ENCODE measurements at places on chromosomes 13 and 19.

- no peak for DNase-seq
Observed at GRCh38 chr19:47074621-47075020, 26.2 kb upstream of the TMEM160 start.

GRCh38 chr19:19551853-19552192, 13.8 kb downstream of the CILP2 start:
- DNase-seq, result no peak

DNA sequence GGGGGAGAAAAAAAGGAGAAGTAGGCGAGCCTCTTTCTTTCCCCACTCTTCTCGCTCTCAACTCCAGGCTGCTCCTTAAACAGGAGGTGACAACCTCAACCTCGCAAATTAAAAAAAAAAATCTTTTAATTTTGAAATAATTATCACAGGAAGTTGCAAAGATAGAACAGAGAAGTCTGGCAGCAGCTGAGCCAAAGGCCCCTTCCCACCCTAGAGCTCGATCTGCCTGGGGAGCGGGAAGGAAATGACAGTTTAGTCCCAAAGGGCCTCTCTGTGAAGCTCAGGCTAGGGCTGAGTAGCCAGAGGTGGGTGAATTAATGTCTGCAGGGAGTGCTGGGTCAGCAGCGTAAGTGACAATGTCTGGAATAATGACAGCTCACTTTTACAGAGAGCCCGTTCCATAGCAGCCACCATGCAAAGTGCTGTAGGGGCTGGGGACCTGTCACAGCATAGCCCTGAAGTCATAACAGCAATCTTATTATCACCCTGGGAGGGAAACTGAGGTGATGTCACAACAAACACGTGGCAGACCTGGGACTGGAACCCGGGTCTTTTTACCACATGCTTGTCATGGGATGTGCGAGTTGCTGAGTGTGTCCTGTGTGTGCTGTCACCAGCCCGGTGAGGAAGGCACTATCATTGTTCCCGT, 8.8 kb upstream of the CD22 start:
- DNase-seq, result no peak

DNA sequence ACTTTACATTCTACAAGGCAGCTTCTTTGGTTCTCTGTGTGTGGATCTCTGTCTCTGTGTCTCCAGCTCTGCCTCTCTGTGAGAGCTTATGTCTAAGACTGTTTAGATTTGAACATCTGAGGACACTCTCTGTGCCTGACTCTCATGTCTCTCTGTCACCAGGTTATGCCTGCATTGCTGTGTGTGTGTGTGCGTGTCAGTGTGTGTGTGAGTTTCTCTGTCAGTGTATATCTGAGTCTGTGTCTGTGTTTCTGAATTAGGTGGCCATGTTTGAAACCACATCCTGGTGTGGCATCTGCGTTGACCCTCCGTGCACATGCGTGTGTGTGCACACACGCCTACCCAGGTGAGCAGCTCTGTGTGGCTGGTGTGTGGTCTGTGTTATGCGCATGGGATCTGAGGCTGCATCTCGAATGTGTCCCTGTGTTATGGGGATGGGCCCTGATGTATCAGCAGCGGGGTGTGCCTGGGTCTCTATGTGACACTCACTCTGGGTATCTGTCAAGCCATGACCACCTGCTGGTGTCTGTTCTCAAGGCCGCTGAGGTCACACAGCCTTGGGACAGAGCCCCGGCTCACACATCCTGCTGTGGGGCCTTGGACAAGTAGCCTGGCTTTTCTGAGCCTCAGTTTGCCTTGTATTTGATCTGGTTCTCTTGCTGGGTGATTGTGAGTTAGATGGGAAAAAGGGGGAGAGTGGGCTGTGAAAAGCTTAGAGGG, 6.7 kb downstream of the ATP1A3 start:
- DNase-seq, result no peak

- DNase-seq, result peak; percentile 83
Observed at GRCh38 chr13:94550062-94550738, 45.8 kb downstream of the TGDS start.

- DNase-seq, result no peak
Observed at GRCh38 chr19:16771618-16772017, 52.0 kb downstream of the NWD1 start.

DNA sequence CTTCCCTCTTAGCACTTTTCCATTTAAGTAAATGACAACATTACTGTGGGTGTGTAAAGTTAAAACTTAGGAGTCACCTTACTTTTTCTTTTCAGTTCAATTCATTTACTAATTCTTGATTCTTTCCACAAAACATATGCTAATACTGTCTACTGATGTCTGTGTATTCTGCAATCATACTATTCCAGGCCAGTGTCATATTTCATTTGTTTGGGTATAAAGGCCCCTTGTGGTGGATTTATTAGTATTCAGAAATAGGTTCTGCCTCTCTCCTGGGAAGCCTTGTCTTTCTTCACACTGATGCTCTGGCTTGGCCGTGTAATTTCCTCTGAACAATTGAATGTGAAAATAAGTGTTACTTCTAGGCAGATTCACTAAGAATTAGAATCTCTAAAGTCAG, 621.9 kb upstream of the SPRY2 start:
- peak; percentile 66 for DNase-seq

DNA sequence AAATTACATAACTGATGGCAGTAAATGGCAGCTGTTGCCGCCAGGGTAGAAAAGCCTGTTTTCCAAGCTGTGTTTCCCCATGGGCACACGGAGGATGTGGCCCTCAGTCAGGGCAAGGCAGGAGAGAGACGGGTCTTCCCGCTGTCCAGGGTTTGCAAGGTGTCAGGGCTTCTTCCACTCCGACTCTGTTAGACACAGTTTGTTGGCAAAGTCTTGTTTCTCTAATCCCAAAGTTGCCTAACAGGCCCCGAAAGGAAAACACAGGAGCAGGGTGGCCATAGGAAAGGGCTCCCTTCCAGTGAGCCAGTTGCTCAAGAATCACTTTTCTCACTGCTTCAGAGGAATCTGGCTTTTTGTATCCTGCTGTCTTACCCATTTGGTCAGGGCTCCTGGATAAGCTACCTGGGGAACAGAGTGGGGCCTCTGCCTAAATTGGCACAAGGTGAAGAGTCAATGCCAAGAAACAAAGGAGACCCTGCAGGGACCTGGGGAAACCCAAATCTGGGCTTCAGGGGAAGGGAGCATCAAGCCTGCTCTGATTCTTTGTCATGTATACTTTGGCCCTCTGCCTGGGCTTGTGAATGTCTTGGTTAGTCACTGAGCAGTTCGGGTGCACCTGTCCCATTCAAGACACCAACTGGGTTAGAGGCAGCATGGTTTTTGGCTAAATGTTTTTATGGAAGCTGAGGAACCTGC, 29.0 kb upstream of the CXCL17 start:
- DNase-seq, result no peak

- DNase-seq, result no peak
Observed at GRCh38 chr13:92575777-92576176, 650.8 kb upstream of the GPC6 start.

DNA sequence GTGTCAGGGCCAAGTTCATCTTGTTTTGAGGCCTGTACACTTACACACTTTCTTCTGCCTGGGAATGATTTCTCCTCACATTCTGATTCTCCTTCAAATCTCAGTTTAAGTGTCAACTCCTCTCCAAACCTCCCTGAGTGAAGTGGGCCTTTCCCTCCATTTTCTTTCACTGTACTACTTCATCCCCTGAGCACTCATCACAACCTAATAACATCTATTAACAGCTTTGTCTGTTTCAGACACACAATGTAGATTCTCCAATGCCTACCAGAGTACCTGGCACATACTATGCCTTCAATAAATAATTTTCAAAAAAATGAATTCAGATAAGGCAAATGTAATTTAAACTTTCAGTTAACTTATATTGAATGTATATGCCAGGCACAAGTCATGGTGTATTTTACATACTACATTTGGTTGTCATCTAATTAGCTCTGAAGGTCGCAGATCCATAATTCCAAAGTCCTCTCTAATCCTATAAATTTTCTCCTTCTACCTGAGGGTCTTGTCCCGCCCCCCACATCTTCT, 357 bp upstream of the COG6 start:
- DNase-seq, result no peak

DNA sequence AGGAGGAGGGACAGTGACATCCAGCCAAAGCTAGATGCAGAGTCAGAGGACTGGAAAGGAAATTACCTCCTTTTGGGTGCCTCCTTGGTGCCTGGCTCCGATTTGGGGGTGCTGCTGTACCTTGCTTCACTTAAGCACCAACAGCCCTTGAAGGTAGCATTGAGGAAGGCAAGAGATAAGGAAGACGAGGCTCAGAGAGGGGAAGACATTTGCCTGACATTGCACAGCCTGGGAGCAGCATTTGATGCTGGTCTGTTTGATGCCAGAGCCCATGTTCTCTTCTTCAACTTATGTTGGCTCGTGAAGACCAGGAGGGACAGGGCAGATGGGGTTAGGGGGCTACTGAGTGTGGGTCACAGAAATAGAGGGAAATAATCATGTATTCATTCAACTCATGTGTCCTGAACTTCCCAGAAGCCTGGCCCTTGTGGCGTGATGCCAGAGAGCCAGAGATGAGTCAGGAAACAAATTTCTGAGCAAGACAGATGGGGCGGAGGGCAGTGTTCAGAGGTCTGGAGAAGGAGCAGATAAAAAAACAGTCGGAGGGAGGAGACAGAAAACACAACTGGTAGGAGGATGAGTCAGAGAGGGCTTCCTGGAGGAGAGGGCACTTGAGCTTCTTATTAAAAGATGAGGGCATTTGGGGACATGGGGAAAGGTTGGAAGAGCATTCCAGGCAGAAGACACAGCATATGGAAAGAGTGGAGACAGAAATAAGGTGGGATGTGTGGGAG, 3.0 kb upstream of the C19orf81 start:
- no peak for DNase-seq

- DNase-seq, result no peak
Observed at GRCh38 chr19:7894612-7895309, 6.5 kb downstream of the LRRC8E start.

DNA sequence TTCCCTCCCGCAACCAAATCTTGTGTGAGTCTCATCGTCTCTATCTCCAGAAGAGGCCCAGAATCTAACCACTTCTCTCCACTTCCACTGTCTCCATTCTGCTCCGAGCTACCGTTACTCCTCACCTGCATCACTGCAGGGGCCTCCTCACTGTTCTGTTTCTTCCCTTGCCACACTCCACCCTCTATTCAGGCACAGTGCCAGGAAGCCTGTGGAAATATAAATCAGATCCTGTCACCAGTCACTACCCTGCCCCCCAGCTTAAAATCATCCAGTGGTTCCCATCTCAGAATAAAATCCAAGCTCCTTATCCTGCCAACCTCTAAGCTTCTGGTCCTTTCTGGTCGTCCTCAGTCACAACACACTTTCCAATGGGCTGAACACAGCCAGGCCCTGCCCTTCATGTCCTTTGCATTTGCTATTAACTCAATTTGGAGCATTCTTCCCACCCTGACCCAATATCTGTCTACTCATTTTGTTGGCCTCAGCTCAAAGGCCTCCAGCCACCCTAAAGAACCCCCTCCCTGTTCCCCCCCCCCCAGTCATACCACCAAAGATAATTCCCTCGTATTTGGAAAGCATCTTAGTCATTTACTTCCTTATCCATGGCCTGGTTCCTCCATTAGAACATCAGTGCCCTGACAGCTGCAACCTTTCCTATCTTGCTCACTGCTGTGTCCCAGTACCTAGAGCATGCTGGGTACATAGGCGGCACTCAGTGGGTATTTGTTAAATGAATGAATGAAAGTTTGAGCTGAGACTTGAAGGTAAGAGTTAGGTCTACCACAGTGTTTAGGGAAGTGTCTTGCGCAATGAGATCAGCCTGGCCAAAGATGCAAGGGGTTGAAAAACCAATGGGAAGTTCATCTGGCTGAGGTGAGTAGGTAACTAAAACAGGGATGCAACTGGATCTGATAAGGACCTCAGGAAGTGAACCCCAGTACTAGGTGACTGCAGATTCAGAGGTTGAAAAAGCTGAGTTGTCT, 24.4 kb downstream of the ZNF175 start:
- no peak for DNase-seq

GRCh38 chr13:59846845-59847620, 316.7 kb downstream of the DIAPH3 start:
- DNase-seq, result no peak

DNA sequence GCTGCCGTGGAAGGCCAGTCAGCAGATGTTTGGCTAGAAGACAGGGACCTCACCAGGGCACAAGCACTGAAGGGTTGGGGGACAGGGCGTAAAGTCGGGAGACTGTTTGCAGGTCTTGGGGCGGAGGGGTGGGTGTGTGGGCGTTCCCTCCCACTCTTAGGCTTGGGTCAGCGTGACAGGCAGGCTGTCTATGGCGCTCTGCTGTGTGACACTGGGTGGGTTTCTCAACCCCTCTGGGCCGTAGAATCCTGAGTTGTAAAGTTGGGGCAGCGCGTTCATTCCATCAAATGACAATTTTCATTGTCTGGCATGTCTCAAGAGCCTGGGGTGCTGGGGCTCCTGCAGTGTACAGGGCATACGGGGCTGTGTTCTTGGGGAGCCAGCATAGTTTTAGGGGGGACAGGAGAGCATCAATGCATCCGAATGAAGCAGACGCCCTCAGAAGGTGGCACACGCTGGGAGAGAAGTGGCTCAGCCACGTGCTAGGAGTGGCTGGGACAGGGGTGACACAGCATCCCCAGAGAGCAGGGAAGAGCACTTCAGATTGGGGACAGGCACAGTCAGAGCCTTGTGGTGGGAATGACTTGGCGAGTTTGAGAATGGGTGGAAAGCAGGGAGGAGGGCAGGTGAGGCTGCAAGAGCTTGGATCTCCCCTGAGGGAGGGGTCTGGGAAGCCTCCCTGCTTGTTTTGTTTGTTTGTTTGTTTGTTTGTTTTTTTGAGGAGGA, 4.4 kb downstream of the CRTC1 start:
- no peak for DNase-seq

DNA sequence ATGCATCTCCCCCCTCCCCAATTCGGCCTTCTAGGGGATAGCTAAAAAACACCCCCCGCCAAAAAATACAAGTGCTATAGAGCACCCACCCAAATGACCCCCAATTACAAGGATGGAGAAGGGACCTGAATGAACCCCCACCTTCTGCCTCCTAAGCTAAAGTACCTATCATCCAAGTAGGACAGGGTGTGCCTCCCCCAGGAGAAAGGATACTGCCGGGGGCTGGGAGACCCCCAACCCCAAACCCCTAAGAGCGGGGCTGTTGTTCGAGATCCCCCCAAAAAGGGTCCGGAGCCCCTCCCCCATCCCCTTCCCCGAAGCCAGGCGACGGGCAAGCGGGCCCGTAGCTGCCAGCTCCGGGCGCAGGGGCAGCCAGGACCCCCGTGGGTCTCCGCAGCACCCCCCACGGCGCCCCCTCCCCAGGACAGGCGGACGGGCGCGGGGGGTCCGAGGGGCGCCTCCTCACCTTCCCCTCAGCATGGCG, 1.9 kb downstream of the ZC3H4 start:
- no peak for DNase-seq

DNA sequence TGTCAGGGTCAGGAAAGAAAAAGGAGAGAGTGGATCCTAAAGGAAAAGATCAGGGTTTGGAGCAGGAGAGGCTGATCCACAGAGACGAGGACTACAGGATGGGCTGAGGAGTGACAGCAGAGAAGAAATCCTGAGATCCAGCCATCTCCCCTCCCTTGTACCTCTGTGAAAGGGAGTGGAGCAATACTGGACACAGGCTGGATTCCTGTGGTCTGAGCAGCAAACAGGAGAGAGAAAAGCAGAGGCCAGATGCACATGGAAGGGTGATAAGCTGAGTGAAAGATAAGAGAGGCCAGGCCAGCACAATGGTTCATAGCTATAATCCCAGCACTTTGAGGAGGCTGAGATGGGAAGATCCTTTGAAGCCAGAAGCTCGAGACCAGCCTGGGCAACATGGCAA, 472.1 kb upstream of the TSHZ3 start:
- DNase-seq, result no peak

- no peak for DNase-seq
Observed at GRCh38 chr19:36060430-36060829, 5.7 kb downstream of the WDR62 start.

Data from NCI-H526 treated with DMSO at 0.1 percent for 48 hours (cell line).